Esophagus squamous epithelium (tissue), 5 donors: ENCODE measurements at places on chromosomes 3 and 15. TPM values are rescaled to one million over a fixed set of nuclear protein-coding genes. Genes with fewer than 3 reads are reported as not detected.

MOBP gene
- total RNA-seq = not detected

POLQ gene
- total RNA-seq = 2.4 TPM

TM4SF4 gene
- total RNA-seq = not detected

TM4SF18 gene
- total RNA-seq = 0.95 TPM

BUB1B gene
- 4.1 TPM for total RNA-seq

ARL14 gene
- 0.70 TPM for total RNA-seq

ROPN1B gene
- total RNA-seq = not detected
